Osteocyte (in vitro differentiated cells): ENCODE measurements at places on chromosomes 7 and 10.

DNA sequence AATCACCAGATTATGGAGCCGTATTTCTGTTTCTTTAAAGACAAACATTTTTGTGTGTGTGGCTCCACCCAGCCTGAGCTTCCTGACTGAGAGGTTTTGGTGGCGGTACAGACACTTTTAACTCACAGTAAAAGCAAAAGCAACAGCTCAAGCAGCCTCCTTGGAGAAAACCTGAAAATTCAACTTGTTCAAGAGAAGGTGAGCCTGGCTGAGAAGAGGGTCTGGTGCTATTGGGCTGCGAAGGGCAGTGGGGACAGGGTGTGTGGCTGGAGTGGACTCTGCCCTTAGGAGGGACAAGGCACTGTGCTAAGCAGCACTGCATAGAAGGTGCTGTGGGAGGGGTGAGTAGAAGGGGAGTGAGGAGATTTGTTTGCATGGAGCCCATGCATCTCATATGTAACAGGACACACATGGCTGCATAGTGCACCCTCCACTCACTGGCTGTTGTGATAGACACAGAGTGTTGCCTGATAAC is at the start of gene GIMAP7:
GIMAP7 (plus strand) TSS at position 125 of the 475 bp plus-strand sequence. CDS start 5,103 bp downstream, outside the sequence.
- no peak for DNase-seq

GRCh38 chr7:745431-746154 is 18.5 kb upstream of the PRKAR1B start:
- no peak for DNase-seq

- DNase-seq: no peak
These were observed 18.4 kb upstream of the MET start for GRCh38 chr7:116653646-116654045.

- no peak for DNase-seq
These were observed 64.8 kb downstream of the C10orf143 start for GRCh38 chr10:130045801-130046321.

GRCh38 chr10:30671026-30671616 is 41.6 kb upstream of the LYZL2 start:
- no peak for DNase-seq

DNA sequence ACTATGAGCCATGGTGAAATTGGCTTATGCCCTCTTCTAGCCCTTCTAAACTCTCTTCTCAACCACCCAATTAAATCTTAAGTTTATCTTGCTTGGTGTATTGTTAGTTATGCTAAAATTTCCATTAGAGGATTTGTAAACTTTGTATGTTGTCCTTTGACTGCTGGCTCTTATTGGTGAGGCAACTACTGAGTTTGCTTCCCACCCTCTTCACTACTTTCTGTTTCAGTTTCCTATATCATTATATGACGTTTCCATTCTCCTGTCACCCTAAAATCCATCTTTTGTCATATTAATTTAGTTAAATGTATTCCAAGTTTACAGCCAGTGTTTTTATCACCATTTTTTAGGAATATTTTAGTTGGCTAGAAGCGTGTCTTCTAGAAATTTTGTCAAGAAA is 80.9 kb upstream of the VWC2 start:
- no peak for DNase-seq

DNA sequence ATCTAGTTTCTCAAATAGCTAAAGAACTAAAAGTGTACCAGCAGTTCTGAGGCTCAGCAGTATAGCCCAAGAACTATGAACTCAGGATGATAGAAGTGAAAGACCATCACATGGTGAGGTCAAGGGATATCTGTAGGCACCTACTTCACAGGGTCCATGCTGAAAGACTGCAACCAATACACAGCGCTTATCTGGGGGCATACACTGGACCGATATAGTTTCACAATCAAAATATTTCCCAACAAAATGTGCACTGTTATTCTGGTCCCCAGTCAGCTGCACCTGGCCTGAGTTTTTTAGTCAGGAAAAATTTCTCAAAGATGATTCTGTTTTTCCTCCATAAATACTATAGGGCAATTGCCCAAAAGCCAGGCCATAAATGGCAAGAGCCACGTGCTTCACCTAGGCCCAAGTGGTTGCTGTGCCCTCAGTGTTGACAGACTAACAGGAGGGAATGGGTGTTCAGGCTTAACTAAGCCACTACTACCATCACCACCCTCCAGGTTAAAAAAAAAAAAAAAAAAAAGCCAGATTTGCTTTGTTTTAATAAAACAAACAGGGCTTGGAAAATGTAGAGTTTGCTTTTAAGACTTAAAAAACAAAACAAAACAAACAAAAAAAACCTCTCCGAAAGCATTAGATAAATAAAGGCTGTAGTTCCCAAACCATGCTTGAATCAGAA is 58.5 kb downstream of the OGDH start:
- no peak for DNase-seq

DNA sequence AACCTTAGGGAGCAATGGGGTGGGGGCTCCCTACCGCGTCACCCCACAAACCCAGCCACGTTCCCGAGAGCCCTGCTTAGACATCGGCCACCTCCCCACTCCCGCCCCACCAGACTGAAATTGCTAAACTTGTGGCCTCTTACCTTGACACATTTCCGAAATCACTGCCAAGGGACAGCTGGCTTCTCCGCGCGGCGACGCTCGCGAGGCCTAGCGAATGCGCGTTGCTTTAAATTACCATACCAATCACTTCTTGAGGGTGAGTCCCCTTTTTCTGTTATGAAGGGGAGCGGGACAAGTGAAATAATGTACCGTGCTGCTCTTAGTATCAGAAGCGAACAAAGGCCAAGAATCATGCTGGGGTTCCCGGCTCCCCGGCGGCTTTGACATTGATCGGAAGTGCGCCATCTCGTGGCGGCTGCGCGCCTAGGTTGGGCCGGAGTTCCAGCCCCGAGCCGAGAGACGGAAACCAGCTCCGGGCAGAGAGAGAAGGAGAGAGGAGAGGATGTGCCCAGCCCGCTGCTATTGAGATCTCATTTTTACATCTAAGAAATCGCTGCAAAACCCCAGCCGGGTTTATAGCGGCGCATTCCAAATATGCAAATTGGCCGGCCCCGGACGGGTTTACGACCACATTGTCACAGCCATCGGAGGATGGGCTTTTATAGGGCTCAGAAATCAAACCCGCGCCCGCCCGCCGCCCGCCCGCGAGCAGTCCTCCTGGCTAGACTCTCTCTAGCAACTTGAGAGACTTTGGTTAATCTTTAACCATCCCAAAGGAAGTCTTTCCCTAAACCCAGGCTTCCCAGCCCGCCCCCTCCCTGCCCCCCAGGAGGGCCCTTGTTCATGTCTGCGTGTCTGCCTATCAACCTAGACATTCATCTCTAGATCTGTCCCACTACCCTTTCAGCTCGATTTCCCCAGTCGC is 5.3 kb downstream of the HOXA11 start:
- no peak for DNase-seq

GRCh38 chr10:97325754-97326153 is 6.7 kb downstream of the FRAT1 start:
- DNase-seq: no peak

- no peak for DNase-seq
These were observed 10.8 kb upstream of the HSPA12A start for GRCh38 chr10:116752969-116753665.

DNA sequence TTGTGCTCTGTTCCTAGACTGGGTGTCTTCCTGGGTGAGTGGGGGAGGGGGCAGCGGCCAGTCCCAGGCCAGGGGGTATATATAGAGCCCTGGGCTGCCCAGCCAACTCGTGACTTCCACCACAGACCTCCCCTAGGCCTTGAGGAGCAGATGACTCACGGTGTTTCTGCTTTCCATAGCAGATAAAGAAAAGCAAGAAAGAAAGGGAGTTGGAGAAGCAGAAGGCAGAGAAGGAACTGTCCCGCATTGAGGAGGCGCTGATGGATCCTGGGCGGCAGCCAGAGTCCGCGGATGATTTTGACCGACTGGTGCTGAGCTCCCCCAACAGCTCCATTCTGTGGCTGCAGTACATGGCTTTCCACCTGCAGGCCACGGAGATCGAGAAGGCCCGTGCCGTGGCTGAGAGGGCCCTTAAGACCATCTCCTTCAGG is 10.1 kb downstream of the CALHM2 start:
- DNase-seq: no peak

DNA sequence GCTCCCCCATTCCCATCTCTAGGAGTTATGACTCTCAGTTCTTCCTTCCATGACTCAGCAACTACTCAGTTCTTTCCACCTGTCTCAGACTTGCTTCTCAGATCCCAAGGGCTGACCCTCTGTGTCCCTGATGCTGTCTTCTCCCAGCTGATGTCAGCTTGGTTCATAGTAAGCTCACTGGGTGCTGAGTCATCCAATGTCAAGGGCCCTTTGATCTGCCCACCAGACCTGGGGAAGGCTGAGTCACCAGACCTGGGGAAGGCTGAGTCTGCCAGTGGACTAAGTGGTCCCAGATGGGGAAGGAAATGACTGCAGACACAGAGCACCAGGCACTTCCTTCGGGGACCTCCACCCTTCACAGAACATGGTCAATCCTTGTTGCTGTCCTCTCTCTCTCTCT is 76.1 kb upstream of the ZEB1 start:
- DNase-seq: no peak

DNA sequence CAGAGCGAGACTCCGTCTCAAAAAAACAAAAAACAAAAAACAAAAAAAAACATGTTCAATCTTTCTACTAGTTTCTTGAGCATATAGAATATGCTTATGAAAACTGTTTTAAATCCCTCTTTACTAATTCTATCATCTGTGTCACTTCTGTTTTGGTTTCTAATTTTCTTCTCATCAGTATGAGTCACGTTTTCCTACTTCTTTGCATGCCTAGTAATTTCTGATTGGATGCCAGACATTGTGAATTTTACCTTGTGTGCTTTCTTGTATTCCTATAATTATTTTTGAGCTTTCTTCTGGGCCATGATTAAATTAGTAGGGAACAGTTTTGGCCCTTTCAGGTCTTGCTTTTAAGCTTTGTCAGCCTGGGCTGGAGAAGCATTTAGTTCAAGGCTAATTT is 9.9 kb downstream of the MICU1 start:
- DNase-seq: no peak

DNA sequence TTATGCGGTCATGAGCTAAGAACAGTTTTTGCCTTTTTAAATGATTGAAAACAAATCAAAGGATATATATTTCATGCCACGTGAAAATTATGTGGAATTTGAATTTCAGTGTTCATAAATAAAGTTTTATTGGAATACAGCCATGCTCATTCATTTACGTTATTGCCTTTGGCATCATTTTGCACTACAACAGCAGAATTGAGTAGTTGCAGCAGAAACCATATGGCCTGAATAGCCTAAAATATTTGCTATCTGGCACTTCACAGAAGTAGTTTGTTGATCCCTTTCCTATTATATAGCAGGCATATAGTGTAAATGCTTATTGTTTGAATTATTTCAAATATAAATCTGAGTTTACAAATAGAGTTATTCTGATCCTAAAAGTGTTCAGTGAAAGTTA is 59.7 kb downstream of the AUTS2 start:
- DNase-seq: no peak

DNA sequence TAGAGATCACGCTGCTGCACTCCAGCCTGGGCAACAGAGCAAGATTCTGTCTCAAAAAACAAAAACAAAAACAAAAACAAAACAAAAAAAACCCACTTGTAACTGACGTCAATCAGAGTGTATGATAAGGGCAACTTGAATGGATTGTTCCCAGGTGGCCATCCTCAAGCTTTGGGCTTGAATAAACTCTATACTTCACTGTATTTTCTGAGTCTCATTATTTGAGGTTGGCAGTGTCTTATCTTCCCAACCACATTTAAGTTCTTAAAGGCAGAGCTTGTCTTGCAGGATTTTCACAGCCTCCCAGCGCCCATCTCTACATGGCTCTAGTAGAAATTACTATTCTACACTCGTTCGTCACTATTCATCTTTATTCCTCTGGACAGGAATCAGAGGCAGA is 5.1 kb upstream of the OAT start:
- no peak for DNase-seq

- no peak for DNase-seq
These were observed 151.4 kb downstream of the OAT start for GRCh38 chr10:124267231-124267885.

DNA sequence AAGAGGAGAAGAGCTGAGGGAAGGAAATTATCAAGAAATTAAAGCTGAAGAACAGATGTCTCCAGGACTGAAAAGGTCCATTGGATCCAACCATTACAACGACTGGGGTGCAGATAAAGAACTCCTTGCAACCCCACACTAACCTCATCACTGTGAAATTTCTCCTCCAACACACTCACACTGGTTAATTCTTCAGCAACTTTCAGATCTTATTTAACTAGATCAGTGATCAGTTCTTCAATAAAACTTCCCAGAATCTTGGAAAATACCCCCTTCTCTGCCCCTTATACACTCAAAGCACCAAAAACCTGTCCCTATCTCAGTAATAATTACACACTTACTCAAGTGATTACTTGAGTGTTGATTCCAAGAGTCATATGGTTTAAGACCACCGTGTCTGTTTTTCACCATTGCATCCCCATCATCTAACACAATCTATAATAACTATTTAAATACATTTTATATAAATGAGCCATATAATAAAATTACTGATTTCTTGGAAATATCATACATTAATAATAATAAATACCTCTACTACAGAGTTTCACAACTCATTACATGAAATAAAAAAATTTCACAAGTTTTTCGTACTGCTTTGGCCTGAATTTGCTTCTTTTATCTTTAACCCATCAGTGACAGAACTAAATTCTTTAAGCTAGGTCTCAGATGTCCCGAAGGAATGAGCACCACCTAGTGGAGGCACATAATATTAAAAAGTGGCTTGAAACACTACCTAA is 123.7 kb downstream of the MPP7 start:
- DNase-seq: no peak

DNA sequence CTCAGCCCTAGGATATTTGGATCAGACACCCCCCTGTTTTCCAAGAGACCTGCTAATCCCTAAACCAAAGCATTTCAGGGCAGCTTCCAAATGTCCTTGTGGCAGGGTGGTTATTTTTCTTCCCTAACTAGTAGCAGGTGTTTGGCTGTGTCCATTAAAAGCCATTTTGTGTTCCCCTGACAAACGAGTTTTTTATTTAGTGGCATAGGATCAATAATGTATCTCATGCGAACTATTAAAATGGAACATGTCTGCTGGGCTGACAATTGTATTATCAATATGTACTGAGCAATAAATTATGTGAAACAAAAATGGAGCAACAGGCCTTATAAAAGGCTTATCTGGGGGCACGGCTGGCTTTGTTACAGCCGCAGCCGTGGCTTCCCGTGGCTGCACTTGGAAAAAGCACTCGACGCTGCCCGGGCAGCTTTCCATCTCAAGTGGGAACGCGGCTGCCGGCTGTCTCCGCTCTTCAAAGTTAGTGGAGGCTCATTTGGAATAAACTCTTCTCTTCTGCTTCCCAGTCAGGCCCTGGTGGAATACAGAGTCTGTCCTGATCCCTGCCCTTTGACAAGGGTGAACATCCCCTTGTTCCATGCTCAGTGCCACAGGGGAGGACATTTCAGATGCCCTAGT is 554.3 kb downstream of the TYW1 start:
- no peak for DNase-seq

GRCh38 chr10:24916365-24916764 is 36.0 kb downstream of the PRTFDC1 start:
- no peak for DNase-seq

GRCh38 chr7:142782922-142783900 is 12.4 kb downstream of the PRSS2 start:
- peak; percentile 92 for DNase-seq

- no peak for DNase-seq
These were observed 451.9 kb downstream of the DPP6 start for GRCh38 chr7:154503962-154504550.
